ENCODE measurements at places on chromosomes 5 and 9.

DNA sequence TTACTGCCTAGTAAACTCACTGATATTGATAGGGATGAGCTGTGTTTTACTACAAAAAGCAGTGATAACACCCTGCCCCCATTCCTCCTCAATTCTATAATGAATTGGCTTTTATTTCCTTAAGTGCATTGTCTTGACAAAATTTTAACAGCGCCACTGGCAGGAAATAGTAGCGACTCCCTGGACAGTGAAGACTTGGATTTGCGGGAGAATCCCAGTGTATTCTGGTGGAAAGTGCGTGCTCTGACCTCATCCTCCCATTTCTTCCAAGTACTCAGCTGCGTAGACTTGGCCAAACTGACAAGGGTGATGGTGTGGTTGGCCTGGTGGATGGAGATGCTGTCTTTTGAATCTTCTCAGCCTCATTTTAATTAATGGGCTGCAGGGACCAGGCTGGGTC lies 5.3 kb downstream of the TRIO start:
- DNase-seq = no peak

GRCh38 chr9:130846487-130847305 lies 11.6 kb downstream of the ABL1 start:
- DNase-seq = no peak

GRCh38 chr5:174837919-174838902 lies 113.8 kb downstream of the MSX2 start:
- DNase-seq = no peak

DNA sequence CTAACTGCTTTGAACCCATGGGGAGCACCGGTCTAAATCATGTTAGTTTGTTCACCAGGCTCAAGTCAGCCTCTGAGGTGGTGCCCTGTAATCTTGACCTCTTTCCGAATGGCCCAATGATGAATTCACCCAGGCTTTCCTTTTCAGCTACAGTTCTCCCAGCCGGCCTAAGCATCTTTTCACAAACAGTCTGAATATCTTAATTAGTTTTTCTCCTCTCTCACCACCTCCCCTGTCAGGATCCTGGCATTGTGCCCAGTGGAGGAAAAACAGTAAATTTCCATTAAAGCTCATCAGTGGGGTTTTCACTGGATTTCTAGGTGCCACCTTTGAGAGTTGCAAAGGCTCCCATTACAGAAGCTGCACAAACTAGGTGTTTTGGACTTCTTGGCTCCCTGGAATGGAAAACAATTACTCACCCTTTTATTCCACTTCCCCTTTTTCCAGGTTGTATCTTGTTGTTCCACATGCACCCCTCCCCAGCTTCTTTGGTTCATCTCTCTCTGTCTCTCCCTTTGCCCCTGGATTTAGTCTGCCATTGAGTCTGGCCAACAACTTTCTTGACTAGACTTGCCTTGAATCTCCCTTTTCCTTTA lies 69.4 kb upstream of the ADAMTSL1 start:
- no peak for DNase-seq

DNA sequence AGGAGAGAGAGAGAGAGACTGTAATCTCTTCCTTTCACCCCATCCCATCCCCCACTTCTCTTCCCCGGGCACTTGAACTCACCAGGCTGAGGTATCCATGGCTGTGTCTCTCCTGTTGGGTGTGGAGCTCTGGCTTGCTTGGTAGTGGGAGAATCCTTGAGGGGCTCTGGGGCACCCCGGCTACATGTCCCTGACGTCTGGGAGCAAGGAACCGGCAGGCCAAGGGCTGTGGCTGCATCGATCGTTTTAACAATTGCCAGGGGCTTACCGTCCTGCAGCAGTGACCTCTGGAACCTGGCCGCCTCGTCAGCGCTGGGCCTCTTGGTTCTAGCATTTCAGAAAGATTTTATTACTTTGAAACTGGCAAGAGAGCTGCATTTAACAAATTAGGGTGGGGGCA lies 30.0 kb downstream of the FGF18 start:
- DNase-seq = no peak

DNA sequence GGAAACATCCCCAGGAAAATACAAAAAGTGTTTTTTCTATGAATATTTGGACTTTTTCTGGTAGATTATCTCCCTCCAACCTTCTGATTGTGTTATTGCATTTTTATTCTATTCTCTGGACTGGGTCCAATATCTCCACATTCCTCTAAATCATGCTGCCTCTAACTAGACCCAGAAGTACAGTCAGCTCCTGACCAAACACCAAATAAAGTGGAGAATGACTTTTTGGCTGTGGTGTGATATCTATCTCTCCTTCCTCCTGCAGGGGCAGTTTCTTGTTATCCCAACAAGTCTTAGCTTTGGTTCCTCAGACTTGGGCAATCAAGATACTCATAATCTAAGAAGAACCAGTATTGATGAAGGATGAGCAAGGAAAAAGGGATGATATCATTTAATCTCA lies 3.2 kb upstream of the RAI14 start:
- DNase-seq = no peak

DNA sequence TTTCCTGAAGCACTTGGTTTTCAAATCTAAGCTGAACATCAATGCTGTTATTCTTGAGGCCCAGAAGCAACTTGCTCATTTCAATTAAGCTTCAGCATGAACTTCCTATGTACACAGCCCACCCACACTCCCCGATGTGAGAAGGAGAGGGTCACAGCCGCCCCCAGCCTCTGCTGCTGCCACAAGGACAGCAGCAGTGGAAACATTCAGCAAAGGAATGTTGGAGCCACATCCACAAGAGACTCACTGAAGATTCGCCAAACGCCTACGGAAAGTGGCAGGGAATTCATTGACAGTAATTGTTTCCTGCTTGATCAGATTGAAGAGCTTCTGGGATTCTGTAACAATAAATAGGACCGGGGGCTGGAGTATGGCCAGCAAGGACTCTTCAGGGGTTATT lies 2.9 kb downstream of the TGFBI start:
- DNase-seq = peak; percentile 27

DNA sequence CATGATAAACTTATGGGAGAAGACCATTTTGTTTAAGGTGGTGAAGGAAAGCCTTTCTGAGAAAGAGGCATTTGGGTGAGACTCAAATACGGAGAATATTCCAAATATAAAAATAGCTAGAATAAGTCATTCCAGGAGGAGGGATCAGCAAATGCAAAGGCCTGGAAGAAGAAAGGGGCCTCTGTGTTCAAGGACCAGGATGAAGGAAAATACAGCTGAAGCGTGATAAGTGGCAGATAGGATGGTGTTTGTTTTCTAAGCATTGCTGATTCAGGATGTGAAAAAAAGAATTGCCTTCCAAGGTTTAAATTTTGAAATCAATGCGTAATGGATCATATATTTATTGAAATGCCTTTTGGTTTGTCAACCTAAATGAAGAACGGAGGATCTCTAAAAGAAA lies 59.4 kb upstream of the CAST start:
- no peak for DNase-seq

GRCh38 chr5:35091704-35092103 lies 44.0 kb upstream of the AGXT2 start:
- DNase-seq = no peak

Data from suppressor macrophage treated with lipopolysaccharide for 1 hour (primary cell).